Lower leg skin (tissue), 4 donors: ENCODE measurements at places on chromosomes 4 and X. TPM values are rescaled to one million over a fixed set of nuclear protein-coding genes. Genes with fewer than 3 reads are reported as not detected.

MTHFD2L gene
- 13.7 TPM for total RNA-seq

GRCh38 chr4:118346495-118346894, 6.3 kb downstream of the PRSS12 start:
- no peak for DNase-seq

PPP1R2C gene
- not detected for total RNA-seq

USP51 gene
- total RNA-seq, result 0.74 TPM

DNA sequence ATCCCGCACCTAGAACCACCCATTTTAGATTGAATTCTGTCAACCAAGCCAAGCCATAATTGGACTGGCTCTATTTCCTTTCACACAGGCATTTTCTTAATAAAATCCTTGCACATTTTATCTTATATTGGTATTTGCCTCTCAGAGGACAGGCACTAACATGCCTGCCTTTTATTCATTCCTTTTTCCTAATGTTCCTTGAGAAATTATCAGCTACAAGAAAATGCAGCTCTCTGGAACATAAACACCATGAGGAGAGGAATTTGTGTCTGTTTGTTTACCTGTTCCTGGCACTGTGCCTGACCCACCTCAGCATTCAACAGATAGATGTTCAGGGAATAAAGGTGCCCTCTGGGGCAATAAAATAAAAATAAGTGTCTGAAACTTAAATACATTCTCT, 116.2 kb downstream of the PDHA2 start:
- DNase-seq, result no peak

DNA sequence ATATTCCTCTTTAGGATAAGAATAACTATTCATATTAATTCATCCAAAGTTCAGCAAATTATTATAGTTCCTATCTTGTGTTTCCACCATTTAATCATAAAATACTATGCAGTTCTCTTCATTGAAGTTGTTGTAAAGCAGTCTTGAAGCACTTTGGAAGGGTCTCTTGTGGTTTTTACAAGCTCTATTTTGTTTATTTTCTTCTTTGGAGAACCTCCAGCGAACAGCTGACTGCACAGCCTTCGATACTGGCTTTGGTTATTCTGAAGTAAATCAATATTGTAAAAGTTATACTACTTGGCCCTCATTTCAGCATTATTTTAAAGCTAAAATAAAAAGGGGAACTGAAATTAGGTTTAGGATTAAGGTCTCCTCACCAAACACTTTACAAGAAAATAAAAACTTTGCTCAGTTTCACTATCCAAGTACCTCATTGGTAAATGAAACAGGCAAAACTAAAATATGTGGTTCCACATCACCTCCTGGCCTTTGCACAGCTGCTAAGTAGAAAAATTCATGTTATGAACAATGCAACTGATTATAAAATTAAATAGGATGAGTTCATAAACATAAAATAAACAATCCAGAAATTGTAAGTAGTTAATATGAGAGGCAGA, 1629.2 kb upstream of the ADGRL3 start:
- no peak for DNase-seq

ERVMER34-1 gene
- 0.08 TPM for total RNA-seq

DNA sequence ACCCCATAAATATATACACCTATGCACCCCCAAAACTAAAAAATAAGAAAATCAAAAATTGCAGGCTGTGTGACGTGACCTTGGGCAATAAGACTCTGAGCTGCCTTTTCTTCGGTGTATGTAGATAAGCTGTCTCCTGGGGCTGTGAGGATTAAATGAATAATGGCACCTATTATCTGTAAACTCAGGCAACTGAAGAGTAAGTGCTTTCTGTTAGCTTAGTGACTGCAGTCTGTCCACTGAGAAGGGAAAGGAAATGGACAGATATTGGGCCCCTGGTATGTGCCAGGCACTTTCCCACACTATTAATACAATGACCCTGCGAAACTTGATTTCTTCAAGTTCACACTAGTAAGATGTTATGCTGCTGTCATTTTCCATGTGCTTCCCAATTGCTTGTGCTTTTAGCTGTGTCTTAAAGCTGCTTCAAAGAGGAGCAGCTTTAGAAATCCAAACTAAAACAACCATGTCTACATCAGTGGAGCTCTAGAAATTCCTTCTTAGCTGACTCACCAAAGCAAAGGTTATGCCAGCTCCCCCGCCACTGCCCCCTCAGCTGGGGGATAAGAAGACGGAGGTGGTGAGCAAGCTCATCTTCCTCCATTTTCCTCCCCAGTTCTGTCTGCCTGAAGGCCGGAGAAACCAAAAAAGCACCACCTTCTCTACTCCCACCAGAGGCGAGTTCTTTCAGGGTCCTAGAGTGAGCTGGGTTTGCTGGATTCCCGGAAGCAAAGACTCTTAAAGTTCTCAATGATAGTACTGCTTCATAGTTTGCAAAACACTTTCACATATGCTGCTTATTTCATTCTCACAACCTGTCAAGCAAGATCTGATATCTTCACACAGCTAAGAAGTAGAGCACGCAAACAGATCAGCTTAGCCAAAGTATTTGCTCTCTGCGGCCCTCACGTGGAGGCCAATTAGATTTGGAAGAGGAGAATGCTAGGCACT, 8.8 kb upstream of the DGAT2L6 start:
- DNase-seq, result no peak

GRCh38 chrX:105876658-105877057, 54.3 kb downstream of the NRK start:
- DNase-seq, result no peak

GRCh38 chr4:85776579-85776978, 301.6 kb downstream of the ARHGAP24 start:
- DNase-seq, result no peak

GRCh38 chr4:81574991-81575390, 103.3 kb upstream of the RASGEF1B start:
- DNase-seq, result no peak
